Neural progenitor cell (in vitro differentiated cells): ENCODE measurements at places on chromosomes 5 and 9. TPM values are rescaled to one million over a fixed set of nuclear protein-coding genes. Genes with fewer than 3 reads are reported as not detected.

DNA sequence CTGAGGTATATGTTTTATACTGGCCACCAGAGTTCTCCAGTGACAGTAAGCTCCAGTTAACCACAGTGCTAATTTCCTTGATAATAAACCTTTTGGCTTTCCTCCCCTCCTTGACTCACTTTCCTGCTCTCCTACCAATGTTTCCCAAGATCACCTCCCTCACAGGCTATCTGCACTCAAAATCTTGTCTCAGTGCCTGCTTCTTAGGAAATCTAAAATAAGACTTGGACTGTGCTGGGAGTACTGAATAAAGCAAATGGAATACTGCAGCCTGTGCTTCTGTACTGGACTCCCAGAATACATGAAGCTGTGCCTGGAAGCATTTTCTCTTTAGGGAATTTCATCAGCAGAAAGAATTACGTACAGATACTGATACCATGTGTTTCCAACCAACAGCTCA is 1.7 kb upstream of the DCP2 start:
- no peak for DNase-seq

GRCh38 chr5:26553079-26553478 is 485.3 kb downstream of the CDH9 start:
- peak; percentile 62 for DNase-seq

GRCh38 chr9:74309654-74310053 is 187.5 kb upstream of the RORB start:
- peak; percentile 24 for DNase-seq

EEIG1 gene
- total RNA-seq: 8.8 and 30.8 TPM in 2 replicates

GRCh38 chr9:131405428-131405827 is 11.5 kb downstream of the PRRC2B start:
- DNase-seq: peak; percentile 92

GARIN3 gene
- not detected in 2 replicates for total RNA-seq

DNA sequence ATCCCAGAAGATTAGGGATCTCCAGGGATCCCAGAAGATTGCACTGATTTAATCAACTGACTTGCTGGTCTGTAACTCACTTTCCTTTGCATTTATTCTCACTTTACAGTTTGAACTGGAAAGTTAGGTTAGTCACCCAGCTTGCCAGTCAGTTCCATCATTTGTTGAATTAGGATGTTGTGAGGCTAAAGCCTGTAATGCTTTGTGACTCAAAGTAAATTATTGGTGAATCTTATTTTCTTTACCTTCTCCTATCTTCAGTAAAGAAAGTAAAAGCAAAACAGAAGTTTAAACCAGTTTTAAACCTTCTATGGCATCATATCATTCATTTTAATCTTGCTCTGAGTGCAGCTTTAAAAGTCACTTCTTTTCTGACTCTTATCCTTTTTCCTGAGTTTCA is 85.8 kb downstream of the SLC44A1 start:
- no peak for DNase-seq

ZBTB5 gene
- total RNA-seq: 24.1 and 24.9 TPM in 2 replicates

DNA sequence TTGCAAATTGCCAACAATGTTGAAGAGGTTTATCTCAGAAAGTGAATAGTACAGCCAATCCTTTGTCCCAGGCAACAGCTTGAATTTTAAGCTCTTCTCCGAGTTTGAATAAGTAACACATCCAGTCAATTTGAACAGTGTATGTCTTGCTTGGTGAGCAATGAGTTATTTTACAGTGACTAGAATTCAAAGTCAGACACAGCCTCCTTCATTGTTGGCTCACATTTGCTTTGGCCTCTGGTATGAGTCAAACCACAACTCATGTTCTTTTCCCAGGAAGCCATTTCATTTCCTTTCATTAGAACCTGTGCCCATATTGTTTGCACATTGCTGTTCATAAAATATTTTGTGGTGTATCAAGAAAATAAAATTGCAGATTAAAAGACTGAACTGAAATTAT is 622.0 kb upstream of the DAB2 start:
- no peak for DNase-seq

DNA sequence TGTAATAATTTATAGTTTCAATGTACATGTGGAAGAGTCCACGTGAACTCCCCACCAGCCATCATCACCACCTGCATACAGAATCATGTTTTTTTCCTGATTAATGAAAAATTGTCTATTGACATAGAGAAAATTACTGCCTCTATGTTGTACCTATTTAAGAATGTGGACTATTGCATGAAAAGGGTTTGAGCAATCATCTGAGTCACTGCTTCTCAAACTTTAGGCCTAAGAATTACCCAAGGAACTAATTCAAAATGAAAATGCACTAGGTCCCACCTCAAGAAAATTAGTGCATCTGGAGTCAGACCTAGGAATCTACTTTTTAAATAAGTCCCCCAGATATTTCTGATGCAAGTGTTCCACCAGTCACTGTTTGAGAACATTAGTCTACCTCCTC is 709.3 kb downstream of the MAT2B start:
- DNase-seq: no peak

DNA sequence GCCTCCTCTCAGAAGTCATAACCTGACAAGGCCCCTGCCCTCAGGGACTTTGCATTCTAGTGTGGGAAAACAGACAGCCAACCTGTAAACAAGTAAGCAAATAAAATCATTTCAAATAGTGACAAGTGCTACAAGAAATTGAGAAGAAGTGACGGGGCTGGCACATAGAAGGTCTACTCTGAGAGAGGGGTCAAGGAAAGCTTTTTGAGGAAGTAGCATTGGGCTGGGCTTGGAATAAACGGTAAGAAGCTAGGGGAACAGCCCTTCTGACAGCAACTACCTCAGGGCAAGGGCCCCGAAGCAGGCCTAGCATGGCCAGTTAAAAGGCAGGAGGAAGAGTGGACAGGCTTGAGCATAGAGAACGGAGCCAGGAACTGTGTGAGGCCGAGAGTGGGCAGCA is 4.8 kb upstream of the SLC2A8 start:
- no peak for DNase-seq

PIK3R1 gene
- 19.7 and 24.2 TPM in 2 replicates for total RNA-seq

RASEF gene
- 0.21 and 0.87 TPM in 2 replicates for total RNA-seq

DNA sequence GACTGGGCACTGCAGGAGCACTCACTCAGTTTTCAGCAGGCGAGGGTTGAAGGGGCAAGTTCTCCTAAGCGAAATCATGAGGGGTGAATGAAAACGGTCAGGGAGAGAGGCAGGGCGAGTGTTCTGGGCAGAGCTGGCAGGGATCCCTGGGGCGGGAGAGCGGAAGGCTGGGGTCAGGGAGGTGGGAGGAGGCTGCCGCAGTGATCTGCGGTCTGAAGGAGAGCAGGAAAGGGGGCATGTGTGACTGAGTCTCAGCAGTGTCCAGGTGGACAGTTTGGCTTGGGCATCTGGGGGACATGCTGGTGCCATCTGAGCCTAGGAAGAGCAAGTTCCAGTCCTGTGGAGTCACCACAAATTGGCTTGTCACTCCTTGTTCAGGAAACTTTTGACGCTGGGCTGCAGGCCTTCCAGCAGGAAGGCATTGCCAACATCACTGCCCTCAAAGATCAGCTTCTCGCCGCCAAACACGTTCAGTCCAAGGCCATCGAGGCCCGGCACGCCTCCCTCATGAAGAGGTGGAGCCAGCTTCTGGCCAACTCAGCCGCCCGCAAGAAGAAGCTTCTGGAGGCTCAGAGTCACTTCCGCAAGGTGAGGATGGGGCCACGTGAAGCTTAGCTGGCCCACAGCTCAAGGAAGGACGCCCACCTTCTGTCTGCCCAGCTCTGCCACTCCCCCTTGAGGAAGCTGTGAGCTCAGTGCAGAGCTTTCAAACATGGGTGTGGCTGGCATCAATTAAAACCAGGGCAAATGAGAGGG is 31.1 kb downstream of the DYNC2I2 start:
- DNase-seq: no peak

CERCAM gene
- 2.0 TPM in 1 of 2 replicates, not detected in the other for total RNA-seq

FOXD4 gene
- 0.12 TPM in 1 of 2 replicates, not detected in the other for total RNA-seq

SHC3 gene
- 0.64 and 0.99 TPM in 2 replicates for total RNA-seq

DNA sequence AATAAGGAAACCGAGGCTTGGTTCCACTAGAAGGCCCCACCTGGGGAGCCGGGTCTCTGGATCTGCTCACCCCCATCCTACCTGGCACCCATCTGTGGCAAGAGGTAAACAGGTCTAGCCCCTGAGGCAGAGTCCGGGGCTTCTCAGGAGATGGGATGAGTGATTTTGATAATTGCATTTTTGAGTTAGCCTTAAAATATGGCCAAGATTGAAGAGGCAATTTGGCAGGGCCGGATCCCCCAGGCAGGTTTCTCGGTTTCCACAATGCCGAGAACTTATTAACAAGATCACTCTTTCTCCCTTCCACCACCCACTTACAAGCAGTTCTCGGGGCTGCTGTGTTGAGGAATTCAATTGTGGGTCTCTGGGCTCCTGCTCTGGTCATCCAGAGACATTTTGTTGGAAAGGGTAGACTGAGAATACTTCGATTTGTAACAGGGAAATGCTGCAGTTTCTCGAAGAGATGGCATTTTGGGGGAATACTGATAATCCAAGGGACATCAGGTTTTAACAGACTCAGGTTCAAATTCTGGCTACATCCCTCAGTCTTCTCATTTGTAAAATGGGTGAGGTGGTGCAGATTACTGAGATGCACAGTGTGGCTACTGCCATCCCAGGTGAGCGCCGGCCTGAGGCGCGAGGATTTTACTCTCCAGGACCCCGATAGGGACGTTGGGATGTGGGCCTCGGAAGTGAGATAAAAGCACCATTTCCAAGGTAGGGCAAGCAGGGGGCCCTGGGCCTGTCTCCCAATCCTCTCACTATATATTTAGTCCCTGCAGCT is 194.2 kb downstream of the CDK5RAP2 start:
- no peak for DNase-seq

GRCh38 chr9:135416664-135417290 is 62.8 kb upstream of the PPP1R26 start:
- DNase-seq: no peak

PPIC gene
- 0.53 TPM in 1 of 2 replicates, not detected in the other for total RNA-seq
